Dermis blood vessel endothelial cell (primary cell): ENCODE measurements at places on chromosomes 16 and 17. TPM values are rescaled to one million over a fixed set of nuclear protein-coding genes. Genes with fewer than 3 reads are reported as not detected.

The CES3 gene
- total RNA-seq: not detected in 2 replicates

The HSF5 gene
- total RNA-seq: 0.05 and 0.17 TPM in 2 replicates

The HSD17B1 gene
- total RNA-seq: 0.23 and 0.34 TPM in 2 replicates

The KRT17 gene
- 2.0 and 3.7 TPM in 2 replicates for total RNA-seq

The PPP4C gene
- 220 and 256 TPM in 2 replicates for total RNA-seq

The MMP28 gene
- total RNA-seq: 14.1 and 38.1 TPM in 2 replicates

The TNS4 gene
- total RNA-seq: not detected in 2 replicates

The ATP2C2 gene
- not detected in 2 replicates for total RNA-seq

The HS3ST3A1 gene
- 0.05 and 0.17 TPM in 2 replicates for total RNA-seq

The TMEM238L gene
- total RNA-seq: not detected in 2 replicates

The NTN1 gene
- total RNA-seq: 0.68 and 0.84 TPM in 2 replicates

The HOXB13 gene
- total RNA-seq: not detected in 2 replicates

The UTS2R gene
- total RNA-seq: not detected in 2 replicates

The TMEM204 gene
- 97.4 and 107 TPM in 2 replicates for total RNA-seq

The CCL1 gene
- not detected in 2 replicates for total RNA-seq

The USP43 gene
- total RNA-seq: under 0.01 and 0.19 TPM in 2 replicates

The SCIMP gene
- total RNA-seq: not detected in 2 replicates

The WNT9B gene
- not detected in 2 replicates for total RNA-seq

The HSPB9 gene
- total RNA-seq: 0.17 TPM in 1 of 2 replicates, not detected in the other

The KCNJ2 gene
- total RNA-seq: 2.7 and 11.6 TPM in 2 replicates

The MYH3 gene
- total RNA-seq: 0.34 and 0.51 TPM in 2 replicates

The PHB1 gene
- 171 and 197 TPM in 2 replicates for total RNA-seq

The PMFBP1 gene
- 0.05 TPM in 1 of 2 replicates, not detected in the other for total RNA-seq

The TRIM65 gene
- total RNA-seq: 42.4 and 43.1 TPM in 2 replicates

The CLN3 gene
- 20.1 and 29.2 TPM in 2 replicates for total RNA-seq

The COPS3 gene
- 88.2 and 129 TPM in 2 replicates for total RNA-seq

The SEZ6L2 gene
- total RNA-seq: 0.68 and 2.2 TPM in 2 replicates

The FZD2 gene
- 0.68 and 1.0 TPM in 2 replicates for total RNA-seq

The WDR90 gene
- total RNA-seq: 10.7 and 15.1 TPM in 2 replicates

The PITPNM3 gene
- total RNA-seq: 0.23 and 0.34 TPM in 2 replicates

The MVP gene
- 222 and 262 TPM in 2 replicates for total RNA-seq

The CHST6 gene
- total RNA-seq: 1.2 and 1.9 TPM in 2 replicates

The SRRM2 gene
- total RNA-seq: 59.5 and 66.2 TPM in 2 replicates

The CLEC19A gene
- not detected in 2 replicates for total RNA-seq

The B4GALNT2 gene
- under 0.01 TPM in 2 replicates for total RNA-seq

The KRTAP9-4 gene
- not detected in 2 replicates for total RNA-seq

The DHRS7C gene
- total RNA-seq: not detected in 2 replicates

The EXOC3L1 gene
- total RNA-seq: 45.8 and 50.7 TPM in 2 replicates

The HOXB2 gene
- total RNA-seq: 4.8 and 5.2 TPM in 2 replicates

The ASPA gene
- total RNA-seq: not detected in 2 replicates

The PNMT gene
- total RNA-seq: 1.2 and 1.7 TPM in 2 replicates

The MT4 gene
- not detected in 2 replicates for total RNA-seq

The SMIM36 gene
- not detected in 2 replicates for total RNA-seq

The ABCA6 gene
- 15.7 and 39.6 TPM in 2 replicates for total RNA-seq

The CNTNAP1 gene
- total RNA-seq: 12.3 and 41.2 TPM in 2 replicates
